ENCODE measurements at places on chromosomes 3 and 15.

- no peak for DNase-seq
Measured at GRCh38 chr15:55118344-55118870, 78.3 kb downstream of the RSL24D1 start.

DNA sequence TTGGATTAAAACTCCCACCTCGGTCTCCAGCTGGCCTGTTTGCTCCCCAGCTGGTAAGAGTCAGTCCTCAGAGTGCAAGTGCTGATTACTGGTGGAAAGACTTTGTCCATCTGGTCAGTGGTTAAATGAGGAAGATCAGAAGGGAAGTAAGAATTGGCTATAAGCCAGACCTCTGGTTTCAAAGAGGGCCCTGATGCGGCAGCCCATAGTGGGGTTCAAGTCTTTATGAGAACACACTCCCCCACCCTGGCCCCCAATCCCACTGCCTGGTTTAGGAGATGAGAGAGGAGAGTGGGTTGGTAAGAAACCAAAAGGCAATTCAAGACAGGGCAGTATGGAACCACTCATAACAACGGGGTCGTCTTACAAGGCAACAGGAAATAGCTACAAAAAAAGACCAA, 65.0 kb downstream of the FRMD4B start:
- no peak for DNase-seq

DNA sequence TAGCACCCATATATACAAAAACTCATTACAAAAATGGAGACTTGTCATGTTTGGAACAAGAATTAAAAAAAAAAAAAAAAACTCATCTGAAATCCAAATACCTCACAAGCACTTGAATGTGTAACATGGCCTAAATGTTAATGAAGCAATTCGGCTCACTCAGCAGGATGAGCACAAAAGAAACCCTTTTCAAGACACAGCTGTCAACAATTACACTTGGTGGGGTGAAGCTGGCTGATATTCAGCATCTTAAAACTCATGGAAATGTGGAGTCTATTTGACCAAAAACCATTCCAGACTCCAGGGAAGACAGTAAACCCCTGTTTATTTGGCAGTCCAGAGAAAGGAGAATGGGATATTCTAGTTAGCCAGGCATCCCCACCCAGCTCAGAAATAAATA, 205.4 kb upstream of the TSC22D2 start:
- DNase-seq, result no peak

GRCh38 chr15:70358871-70359647, 261.3 kb upstream of the TLE3 start:
- DNase-seq, result no peak

GRCh38 chr15:82538961-82539690, 1.1 kb downstream of the RPS17 start:
- DNase-seq, result no peak

GRCh38 chr15:101182215-101182614, 69.6 kb downstream of the CHSY1 start:
- DNase-seq, result no peak

DNA sequence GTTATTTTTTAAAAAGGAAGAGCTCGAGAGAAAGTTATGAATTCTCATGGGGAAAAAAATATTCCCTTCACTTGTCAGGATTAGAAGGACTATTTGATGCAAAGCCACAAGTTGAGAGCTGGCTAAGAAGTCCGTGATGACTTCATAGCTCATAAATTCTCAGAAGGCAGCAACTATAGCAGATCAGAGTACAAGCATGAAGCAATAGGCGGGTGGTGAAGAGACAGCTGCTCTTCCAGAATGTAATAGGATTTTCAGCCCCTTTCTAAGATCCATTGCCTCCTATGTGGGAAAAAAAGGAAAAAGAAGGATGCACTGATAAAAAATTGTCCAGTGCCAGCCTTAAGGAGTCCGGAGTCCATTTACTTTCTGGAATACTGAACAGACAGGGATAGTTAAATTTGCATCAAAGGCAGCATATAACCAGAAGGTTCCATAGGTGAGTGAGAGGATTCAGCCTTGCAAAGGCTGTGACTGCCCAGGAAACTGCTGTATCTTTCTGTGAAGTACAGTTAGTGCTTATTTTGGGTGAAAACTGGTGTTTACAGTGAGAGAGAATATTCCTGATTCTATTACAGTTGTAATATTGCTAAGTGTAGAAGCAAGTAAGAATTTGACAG, 929.5 kb upstream of the ALCAM start:
- DNase-seq, result no peak

- no peak for DNase-seq
Measured at GRCh38 chr3:74119221-74119620, 494.5 kb upstream of the PDZRN3 start.

All from Panc1 (cell line).